Psoas muscle (tissue), 8 donors: ENCODE measurements at places on chromosomes 2 and 18. TPM values are rescaled to one million over a fixed set of nuclear protein-coding genes. Genes with fewer than 3 reads are reported as not detected.

DNA sequence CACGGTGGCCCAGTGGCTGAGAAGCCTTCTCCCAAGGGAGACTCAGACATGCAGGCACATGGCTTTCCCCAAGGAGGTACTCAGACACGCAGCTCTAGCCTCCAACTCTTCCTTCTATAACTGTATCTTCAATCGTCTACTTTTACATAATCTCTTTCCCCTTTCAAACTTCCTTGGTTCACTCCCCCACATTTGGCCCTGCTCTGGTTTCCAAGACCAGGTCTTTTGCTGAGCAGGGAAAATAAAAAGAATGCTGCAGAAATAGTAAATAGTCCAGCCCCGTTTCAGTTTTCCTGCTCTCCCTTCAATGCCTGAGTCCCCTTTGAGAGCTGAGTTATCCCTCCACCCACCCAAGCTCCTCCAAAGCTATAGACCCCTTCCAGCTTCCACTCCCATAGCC is 635.0 kb downstream of the ARHGAP15 start:
- DNase-seq: no peak

- DNase-seq: peak; percentile 77
Measured at GRCh38 chr2:164840930-164841718, 499 bp downstream of the COBLL1 start.

- no peak for DNase-seq
Measured at GRCh38 chr2:219848882-219849281, 221.5 kb downstream of the SLC4A3 start.

GRCh38 chr2:236169151-236169721 is 1.1 kb upstream of the GBX2 start:
- no peak for DNase-seq

DNA sequence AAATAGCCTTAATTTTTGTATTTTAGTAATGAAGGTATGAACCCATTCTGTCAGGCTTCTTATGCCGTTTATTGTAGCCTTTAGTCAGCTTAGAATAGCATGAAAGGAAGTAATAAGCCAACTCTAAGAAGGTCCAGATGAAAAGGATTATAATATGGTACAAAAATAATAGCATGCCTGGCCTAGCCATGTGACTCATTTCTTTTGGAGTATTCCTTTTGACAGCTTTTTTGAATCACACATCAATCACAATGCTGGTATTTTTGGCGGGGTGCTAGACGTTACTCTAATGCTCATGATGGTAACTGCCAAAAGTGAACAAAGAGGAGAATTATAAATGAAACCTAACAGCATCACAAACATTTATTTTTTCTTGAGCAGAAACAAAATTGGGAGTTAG is 19.9 kb downstream of the FMNL2 start:
- no peak for DNase-seq

DNA sequence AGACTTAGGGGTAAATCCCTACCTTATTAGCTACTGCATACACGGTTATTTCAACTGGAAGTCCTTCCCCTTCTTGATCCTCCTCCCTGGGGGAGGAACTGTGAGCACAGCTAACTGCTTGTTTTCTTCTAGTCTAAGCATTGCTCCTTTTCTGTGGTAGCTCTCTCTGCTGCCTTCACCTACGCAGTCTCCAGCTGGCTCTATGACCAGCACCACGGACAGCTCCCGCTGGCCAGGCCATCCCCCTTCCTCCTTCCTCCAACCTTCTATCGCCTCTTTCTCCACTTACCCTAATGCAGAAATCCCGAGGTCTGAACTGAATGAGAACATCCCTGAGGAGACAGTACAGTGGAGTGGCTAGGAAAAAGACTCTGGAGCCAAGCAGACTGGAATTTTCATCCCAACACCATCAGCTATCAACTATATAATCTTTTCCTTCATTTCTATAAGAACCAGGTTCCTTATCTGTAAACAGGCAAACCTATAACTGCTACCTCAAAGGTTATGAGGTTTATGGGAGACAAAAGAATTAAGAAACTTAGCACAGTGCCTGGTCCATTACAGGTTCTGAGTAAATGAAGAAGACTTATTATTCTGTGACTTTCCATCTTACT is 4.7 kb upstream of the CFAP65 start:
- no peak for DNase-seq

- DNase-seq: no peak
Measured at GRCh38 chr2:113822087-113822815, 65.8 kb upstream of the SLC35F5 start.

- DNase-seq: no peak
Measured at GRCh38 chr2:228545748-228546145, 364.3 kb upstream of the SPHKAP start.

DNA sequence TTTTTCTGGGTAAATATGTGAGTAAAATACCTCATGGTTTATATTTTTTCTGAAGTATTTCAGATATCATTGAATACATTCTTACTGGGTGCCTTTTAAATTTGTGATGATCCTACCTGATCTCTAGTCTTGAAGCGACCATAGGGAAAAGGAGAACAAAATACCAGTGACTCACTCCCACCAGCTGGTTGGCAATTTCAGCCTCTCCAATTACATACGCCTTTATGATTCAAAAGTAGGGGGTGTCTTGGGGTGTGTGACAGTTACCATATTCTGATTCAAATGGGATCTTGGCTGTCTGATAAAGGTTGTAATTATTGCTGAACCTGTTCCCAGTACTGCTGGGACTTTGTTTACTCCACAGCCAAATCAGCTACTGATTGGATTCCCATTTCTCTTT is 175.9 kb upstream of the NXPH2 start:
- DNase-seq: no peak

- DNase-seq: peak; percentile 54
Measured at GRCh38 chr2:240439698-240440151, 4.3 kb downstream of the GPC1 start.

DNA sequence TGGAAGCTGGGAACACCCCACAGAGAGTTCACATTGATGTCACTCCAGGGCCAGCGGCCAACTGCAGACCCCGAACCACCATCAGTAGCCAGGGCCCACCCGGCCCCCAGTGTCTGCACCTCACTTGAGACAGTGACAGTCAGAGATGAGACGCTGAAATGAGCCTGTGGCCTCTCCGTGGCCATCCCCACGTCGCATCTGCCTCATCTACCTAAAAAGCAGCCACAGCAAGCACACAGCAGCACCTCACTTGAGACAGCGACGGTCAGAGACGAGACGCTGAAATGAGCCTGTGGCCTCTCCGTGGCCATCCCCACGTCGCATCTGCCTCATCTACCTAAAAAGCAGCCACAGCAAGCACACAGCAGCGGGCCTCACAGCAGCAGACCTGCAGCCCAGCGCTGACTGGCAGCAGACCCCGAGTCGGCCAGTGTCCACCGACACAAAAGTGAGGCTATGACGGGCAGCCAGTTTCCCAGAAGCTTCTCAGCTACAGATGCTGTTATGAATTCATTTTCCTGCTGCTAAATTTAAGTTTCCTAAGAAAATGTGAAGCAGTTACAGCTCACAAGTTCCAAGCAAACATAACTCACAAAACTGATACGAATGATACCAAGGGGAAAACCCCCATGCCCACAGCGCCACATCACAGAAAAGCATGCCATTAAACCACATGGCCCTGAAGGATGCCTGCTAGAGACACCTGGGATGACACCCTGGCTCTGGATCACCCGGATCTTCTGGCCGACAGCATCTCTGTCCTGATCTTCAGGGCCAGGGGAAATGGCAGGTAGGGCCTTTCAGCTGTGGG is 27.7 kb downstream of the SNORC start:
- DNase-seq: no peak

DNA sequence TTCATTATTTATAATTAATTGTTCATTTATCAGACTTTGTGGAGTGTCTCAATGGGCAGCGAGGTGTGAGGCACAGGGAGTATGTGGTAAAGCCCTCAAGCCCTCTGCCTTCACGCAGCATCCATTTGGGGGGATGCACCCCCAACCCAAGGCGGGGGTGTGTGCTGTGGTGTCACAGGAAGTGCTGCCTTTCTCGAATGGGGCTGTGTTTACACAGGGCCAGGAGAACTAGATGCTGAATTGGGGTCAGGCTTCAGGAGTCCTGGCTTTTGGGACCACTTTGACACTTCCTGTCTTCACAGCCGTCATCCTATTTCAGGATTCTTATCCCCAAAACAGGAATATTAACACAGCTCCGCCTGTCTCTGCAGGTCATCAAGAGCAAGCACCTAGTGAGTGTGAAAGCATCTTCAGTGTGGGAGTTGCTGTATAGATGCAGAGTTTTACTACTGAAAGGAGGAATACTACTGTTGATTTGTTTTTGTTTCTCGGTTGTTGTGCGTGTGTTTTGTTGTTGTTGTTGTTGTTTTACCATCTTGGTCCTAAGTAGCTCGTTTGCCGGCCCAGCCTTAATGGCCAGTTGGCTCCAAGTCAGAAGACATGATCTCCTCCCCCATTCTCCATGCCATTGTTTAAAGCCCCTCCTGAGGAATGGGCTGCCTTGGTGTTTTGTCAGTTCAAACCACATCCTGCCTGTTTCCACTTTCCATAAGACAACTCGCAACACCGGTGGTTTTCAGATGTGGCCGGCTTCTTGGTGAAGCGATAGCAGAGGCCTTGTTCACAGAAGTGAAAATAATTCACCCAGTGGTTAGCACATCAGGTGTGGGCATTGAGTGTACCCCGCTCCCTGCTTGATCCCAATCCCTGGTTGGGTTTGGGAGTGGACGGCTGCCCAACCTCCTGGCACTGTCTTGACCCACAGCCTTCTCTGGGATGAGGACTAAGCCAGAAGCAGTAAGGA is 221.3 kb downstream of the BCL2 start:
- no peak for DNase-seq

DNA sequence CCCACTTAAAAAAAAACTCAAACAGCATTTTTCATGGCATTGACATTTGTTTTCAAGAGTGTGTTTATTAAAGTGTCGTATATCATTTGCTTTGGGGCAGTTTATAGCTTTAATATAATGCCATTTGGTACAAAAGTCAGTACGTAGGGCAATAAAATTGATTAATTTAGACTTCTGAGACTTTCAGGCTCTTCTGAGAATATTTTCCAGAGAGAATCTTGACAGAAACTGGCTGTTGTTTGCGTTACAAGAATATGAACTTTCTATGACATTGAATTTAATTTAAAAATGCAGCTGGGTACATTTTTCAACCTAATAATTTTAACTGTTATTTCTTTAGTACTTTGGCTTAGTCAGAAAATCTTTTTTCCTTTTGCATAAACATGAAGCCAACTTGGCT is 98.9 kb downstream of the RNF144A start:
- no peak for DNase-seq

- no peak for DNase-seq
Measured at GRCh38 chr2:45578056-45578843, 32.8 kb downstream of the SRBD1 start.

DNA sequence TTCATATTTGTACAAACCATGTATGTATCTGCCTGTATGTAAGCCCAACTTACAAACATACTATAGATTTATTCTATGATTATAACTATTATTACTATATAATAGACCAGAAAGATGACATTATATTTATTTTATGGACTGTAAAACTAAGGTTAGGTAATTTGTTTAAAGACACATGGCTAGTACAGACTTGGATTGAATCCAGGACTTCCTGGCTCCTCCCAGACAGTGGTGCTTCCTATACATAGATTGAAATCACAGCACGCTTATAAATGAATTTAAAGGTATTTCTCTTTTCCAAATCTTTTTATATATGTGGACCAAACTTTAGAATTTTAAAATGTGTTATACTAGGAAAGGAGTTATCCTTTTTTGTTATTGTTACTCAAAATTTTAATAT is 151.6 kb upstream of the MYO3B start:
- DNase-seq: no peak

DNA sequence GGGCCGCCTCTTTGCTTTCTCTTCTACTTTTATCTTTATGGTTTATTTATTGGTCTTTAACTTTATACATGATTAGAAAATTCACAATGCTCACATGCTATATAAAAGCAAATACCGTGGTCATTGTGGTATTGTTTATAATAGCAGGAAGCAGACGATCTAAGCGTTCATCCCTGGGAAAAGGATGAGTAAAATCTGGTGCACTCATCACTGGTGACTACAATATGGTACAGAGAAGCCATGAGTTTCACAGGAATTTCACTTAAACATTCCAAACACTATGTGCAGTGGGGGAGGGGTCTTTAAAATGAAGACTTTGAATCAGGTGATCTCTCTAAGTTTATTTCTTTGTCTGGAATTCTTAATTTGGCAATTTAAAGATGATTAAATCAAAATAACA is 97.9 kb downstream of the SCN3A start:
- no peak for DNase-seq

DNA sequence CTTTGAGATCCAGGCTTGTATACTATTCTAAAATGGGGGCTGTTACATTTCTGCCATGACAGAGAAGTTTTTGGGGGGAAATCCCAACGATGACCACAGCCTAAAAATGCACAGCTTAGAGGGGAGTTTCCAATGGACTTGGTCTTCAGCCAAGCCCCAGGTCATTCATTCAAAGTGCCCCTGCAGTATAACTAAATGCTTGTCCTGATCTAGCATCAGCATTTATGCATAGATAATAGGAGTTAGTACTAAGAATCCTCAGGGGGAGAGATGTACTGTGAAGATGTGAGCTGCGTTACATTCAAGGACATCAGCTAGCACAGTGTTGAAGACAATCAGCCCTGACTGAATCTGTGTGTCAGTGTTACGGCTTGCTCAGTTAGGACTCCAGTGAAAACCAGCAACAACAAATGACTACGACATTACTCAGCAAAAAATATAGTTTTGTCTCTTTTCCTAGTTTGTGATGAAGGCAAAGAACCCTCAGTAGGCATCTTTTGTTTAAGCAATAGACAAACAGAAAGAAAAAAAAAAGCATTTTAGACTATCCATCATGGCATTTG is 160.9 kb downstream of the ZEB2 start:
- DNase-seq: no peak

DNA sequence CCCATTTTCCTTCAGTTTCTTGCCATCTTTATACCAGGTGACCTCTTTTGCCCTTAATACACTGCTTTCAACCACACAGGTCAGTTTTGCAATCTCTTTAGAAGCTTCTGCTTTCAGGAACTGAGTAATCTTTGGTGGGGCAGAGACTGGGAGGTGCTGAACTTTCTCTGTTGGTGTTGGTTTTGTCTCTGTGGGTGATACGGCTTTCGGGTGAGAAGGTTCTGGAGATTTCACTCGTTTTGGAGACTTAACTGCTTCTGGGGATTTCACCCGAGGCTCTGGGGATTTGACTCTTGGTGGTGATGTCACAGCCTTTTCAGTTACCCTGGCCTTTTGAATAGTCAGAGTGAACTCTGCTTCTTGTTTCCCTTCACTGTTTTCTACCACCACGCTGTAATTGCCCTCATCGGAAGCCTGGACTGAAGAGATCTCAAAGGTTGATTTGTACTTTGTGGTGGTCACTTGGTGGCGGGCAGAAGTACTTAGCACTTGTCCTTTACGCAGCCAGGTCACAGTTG is 50.4 kb downstream of the PLEKHA3 start:
- no peak for DNase-seq

Gene CPLX4
- not detected for total RNA-seq

Gene CNDP2
- total RNA-seq: 36.8 TPM

Gene FEV
- not detected for total RNA-seq

Gene CYS1
- total RNA-seq: 0.14 TPM

Gene DQX1
- not detected for total RNA-seq

Gene REG3G
- not detected for total RNA-seq

Gene HADHB
- 562 TPM for total RNA-seq

Gene TMEM200C
- total RNA-seq: 0.15 TPM

Gene SPDYA
- total RNA-seq: 0.17 TPM

Gene HES6
- total RNA-seq: 13.1 TPM

Gene EDAR
- total RNA-seq: not detected

Gene NAT8
- total RNA-seq: not detected

Gene L3MBTL4
- 1.3 TPM for total RNA-seq

Gene NFU1
- total RNA-seq: 83.4 TPM

Gene IFIH1
- total RNA-seq: 2.4 TPM

Gene RTKN
- total RNA-seq: 18.8 TPM

Gene MCM6
- 6.2 TPM for total RNA-seq

Gene CNTNAP5
- total RNA-seq: not detected

Gene ATOH8
- 64.6 TPM for total RNA-seq

Gene SOWAHC
- 0.75 TPM for total RNA-seq
